ENCODE measurements at places on chromosomes 12 and 14.

DNA sequence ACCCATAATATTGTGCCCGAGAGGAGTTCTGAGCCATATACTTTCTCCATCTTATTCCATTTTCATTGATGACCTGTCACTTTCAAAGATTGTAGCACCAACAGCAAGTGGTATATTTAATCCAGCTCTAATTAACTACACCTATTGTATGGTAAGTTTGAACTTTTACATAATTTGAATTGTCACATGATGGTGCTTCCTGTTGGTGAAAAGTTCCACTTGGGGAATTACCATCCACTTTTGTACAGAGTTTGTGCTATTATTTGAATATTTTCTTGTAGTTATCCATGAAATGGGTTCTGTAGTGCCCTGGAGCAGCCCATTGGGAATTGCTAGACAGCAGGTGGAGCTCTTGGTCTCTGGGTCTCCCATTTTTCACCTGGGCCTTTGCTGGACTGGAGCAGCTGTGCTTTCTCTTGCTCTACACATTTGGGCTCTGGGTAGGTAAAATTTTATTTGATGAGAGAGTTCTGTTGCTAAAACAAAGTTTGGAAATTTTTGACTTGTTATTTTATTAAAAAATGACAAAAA lies 3.0 kb downstream of the SMCO3 start:
- DNase-seq = no peak

GRCh38 chr14:99268810-99269707 lies 2.9 kb downstream of the BCL11B start:
- no peak for DNase-seq

DNA sequence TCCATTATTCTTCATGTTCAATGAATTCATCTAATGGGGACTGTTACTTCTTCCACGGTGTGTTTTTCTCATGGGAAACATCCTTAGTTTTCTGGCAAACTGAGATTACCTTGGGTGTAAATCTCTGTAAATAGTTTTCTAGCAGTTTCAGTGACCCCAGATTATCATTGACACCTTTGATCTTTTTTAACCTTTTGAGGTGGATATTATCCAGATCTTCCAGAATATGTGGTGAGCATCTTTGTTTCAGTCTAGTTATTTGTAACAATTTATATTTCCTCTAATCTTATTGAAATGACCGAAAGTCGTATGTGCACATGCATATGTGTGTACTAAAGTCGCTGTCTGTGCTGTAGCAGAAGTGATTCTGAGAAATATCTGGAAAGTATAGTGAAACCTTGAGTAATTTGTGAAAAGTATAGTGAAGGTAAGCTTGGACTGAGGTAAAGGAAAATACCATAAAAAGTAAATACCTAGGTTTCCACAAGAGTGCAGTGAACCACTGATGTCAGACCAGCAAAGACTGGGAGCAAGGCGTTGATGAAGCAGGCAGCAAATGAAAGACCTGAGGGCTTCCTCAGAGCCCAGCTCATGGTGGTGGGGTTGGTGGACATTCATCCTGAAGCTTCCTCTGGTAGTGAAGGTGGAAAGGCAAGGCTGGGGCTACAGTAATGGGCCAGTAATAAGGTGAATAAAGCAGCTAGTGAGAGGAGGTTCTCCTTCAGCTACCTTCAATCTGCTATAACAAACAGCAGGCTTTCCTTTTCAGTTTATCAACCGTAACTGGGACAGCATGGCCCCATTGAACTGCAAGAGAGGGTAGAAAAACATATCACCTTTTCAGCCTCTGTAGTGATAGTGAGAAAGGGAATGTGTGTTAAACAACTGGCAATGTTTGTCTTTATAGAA lies 480.2 kb upstream of the FBXO33 start:
- DNase-seq = no peak

GRCh38 chr12:101439236-101439635 lies 31.7 kb upstream of the ARL1 start:
- no peak for DNase-seq

GRCh38 chr12:76623931-76624330 lies 64.4 kb upstream of the OSBPL8 start:
- DNase-seq = no peak

DNA sequence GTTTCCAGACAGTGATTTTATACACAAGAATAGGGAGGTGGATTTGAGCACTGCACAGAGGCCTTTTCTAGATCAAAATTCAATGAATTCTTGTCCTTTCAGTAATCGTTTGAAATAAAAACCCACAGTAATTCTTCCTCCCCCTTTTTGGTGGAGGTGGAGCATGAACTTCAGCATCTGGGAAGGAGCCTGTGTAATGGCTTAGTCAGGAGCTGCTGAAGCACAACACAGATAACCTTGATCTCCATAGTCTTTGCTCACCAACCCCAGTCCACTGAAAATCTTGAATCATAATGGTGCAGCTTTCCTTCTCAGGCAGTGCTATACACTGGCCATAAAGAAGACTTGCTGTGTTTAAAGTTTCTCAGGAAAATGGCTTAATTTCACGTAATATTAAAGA lies 6.4 kb upstream of the TBPL2 start:
- no peak for DNase-seq

DNA sequence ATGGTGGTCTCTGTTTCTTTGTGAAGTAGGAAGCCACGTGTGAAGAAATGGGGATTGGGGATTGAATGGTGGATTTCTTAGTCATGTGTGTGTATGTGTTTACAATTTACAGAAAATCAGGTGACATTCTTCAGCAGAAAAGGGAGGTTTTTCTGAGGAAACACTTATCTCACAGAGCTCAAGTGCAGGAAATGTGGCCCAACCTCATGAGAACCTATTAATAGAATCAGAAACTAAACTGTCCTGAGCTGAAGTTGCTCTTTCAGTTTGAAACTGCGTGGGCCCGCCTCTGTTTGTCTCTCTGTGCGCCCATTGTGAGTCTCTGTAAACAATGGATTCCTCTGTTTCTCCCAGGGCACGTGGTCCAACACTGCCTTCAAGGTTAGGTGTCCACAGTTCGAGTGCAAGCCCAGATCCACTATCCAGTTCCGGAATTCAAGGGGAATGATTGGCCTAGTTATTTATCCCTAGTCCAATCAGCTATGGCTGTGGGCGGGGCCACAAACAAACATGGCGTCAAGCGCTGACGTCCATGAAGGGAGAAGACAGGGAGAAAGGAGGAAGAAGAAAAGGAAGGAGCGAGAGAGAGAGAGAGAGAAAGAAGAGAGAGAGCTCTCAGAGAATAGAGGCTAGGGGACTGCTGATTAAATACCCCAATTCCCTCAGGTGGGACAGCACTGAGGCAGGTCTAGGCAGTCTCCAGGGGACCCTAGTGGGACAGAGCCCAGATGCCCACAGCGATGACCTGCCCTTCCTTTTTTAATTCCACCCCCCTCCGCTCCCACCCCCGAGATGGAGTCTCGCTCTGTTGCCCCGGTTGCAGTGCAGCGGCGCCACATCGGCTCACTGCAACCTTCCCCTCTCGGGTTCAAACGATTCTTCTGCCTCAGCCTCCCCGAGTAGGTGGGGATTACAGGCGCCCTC lies 31.4 kb upstream of the C12orf76 start:
- peak; percentile 63 for DNase-seq

GRCh38 chr12:94079566-94080340 lies 68.6 kb upstream of the PLXNC1 start:
- DNase-seq = no peak

Measured in NCI-H774 (cell line).